ENCODE measurements at places on chromosomes 6 and 20.

- no peak for DNase-seq
These were observed 256.7 kb upstream of the TCF21 start for GRCh38 chr6:133632206-133632605.

GRCh38 chr6:56065408-56065807, 182.0 kb downstream of the COL21A1 start:
- DNase-seq = no peak

DNA sequence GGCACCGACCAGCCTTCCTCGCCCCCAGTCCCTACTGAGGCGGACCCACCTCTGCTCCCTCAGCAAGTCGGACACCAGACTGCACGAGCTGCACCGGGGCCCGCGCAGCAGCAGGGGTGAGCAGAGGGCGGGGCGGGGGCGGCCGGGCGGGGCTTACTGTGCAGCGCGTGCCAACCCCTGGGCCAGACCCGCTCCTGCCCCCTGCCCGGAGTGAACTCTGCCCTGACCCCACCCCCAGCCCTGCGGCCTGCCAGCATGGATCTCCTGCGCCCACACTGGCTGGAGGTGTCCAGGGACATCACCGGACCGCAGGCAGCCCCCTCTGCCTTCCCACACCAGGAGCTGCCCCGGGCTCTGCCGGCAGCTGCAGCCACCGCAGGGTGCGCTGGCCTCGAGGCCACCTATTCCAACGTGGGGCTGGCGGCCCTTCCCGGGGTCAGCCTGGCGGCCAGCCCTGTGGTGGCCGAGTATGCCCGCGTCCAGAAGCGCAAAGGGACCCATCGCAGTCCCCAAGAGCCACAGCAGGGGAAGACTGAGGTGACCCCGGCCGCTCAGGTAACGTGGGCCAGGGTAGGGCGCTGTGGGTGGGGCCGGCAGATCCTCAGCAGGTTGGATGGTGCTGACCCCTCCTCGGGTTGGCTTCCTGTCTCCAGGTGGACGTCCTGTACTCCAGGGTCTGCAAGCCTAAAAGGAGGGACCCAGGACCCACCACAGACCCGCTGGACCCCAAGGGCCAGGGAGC, 1.5 kb upstream of the SLC2A4RG start:
- DNase-seq = no peak

DNA sequence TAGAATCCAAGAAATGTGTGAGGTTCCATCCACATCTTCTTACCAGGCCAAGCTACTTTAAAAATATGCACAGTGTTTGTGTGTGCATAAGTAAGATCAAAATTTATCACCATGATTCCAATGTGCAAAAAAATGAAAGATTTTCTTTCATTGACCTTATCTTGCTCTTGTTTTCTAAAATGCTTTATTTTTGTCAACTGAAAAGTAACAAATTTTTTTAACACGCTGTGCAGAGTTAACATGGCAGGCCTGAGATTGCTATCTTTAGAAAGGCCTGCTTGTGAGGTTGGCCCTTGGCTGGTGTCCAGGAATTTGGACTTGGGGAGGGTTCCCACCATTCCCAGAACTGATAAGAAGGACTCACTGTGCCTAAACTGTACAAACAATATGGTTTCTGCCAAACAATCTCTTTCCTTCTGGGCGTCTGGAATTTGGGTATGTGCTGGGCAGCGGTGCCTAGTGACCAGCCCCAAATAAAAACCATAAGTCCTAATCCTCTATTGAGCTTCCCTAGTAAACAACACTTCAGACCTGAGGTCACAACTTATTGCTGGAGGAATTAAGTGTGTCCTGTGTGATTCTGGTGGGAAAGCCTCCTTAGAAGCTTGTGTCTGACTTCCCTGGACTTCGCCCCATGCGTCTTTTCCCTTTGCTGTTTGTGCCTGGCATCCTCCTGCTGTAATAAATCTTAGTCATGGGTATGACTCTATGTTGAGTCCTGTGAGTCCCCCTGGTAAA, 19.8 kb upstream of the MYLIP start:
- no peak for DNase-seq

- no peak for DNase-seq
These were observed 194.1 kb downstream of the ARID1B start for GRCh38 chr6:156971153-156971885.

- peak; percentile 47 for DNase-seq
These were observed 2.9 kb downstream of the EEF1A2 start for GRCh38 chr20:63495741-63496595.

- DNase-seq = peak; percentile 15
These were observed 75.7 kb downstream of the SYNJ2 start for GRCh38 chr6:158057213-158057987.

- DNase-seq = no peak
These were observed 15.1 kb downstream of the GSTA1 start for GRCh38 chr6:52788478-52788877.

DNA sequence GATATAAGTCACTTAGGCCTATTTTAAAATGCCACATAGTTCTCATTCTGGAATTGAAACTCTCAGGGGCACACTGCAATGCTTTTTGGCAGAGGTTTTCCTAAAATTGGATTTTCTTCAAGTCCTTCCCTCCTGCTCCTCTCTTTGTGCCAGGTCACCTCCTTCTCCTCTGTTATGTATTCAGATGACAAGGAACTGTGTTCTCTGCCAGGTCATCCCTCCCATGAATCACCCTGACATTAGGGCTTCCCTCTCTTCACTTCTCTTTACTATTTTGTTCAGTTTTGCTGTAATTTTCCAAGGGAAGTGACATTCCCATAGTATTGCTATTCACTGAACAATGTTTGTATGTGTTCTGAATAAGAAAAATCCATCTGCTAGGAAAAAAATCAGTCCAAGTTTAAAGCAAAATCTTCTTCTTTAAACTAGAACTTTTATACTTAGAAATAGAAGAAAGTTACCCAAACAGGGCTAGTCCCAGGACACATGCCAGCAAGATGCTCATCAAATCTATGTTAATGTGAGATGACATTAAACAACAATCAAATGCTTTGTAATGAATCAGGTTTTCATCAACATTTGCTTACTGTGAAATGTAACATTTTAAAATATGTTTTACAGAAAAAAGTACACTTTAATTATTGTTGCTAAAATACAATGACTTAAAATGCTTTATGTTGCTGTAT, 461.1 kb downstream of the MMUT start:
- DNase-seq = no peak

GRCh38 chr6:21891080-21891479, 297.5 kb downstream of the SOX4 start:
- DNase-seq = no peak

DNA sequence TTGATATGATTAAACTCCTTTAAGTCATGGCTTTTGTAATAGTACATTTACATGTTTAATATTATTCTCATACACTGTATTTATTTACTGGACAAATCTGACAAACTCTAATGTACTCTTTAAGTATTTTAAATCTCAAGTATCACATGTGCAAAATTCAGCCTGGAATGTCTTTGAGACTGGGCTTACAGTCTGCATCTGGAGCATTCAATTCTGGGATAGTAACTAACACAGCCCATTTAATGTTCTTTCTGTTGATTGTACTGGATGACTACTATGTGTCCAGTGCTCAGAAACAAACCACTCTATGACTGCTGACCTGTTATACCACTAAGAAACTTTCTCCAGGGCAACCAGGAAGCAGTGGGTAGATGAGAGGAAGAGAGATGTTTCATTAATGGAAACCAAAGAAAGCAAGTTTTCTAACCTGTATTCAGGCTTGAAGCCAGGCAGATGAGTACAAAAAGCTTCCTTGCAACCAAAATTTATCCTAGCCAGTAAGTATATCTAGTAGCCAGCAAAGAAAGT, 26.8 kb downstream of the FBXL4 start:
- DNase-seq = no peak

DNA sequence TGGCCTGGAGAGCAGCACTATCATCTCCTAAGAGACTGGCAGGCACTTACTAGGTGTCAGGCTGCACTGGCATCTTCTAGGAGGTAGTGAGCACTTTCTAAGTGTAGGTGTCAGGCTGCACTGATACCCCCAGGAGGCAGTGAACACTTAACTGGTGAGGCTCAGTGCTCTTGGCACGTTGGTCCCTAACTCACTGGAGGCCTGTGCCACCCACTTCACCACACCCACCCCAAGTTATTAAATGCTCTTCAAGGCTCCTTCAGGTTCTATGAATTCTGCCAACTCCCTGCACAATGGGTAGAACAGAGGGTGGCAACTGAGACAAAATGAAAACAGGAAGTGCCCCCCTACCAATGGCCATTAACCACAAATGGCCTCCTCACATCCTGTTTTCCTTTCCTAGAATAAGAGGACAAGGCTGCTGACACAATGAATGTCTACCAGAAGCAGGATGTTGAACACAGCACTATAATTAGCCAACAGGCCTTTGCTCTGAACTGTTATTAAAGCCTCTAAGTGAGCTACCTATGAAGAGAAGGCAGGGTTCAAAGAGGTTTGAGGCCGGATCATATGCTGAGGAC, 29.4 kb downstream of the NCOA5 start:
- no peak for DNase-seq

DNA sequence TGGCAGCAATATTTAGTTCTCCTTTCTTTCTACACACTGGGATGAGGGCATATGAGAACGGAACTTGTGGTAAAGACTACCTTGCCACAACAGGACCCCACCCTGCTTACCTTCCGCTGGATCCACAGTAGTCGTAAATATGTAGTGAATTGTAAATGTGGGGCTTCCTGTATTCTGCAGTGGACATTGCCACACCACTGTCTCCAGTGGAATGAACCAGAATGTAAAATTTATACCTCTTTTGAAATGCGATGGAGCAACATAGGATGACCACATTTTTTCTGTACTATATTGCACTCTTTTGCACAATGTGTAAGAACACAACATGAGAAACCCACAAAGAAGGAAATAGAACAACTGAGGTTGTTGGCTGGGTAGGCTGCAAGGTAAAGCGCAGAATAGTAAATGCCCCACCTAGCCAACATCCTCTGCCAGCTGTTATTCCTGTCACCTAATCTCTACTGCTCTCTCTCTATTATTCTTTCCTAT, 16.1 kb upstream of the RIPOR2 start:
- DNase-seq = no peak

GRCh38 chr6:30283761-30284160, 43.0 kb upstream of the TRIM39 start:
- no peak for DNase-seq

- no peak for DNase-seq
These were observed 74.4 kb downstream of the ARHGAP18 start for GRCh38 chr6:129635396-129636130.

DNA sequence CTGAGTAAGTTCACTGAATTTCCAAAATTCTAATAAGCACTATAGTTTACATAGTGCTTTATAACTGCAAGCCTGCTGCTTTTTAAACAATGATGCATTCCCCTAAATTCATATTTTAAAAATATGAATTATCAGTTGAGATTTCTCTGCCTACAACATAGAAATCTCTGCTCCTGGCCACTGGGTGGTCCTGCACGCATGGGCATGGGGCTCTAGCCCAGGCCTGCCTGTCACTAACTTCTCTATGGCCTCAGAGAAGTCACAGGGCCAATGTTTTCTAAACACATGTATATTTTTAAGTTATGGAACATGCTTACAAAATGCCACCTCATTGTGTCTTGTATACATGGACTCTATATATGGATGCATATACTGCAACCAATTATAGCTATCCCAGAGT, 211.0 kb downstream of the FOXC1 start:
- DNase-seq = no peak

- DNase-seq = no peak
These were observed 60.2 kb downstream of the UNC5CL start for GRCh38 chr6:40978687-40979289.

GRCh38 chr6:85537055-85537494, 56.6 kb downstream of the SNX14 start:
- no peak for DNase-seq

- no peak for DNase-seq
These were observed 141.3 kb downstream of the PRL start for GRCh38 chr6:22155551-22155950.

DNA sequence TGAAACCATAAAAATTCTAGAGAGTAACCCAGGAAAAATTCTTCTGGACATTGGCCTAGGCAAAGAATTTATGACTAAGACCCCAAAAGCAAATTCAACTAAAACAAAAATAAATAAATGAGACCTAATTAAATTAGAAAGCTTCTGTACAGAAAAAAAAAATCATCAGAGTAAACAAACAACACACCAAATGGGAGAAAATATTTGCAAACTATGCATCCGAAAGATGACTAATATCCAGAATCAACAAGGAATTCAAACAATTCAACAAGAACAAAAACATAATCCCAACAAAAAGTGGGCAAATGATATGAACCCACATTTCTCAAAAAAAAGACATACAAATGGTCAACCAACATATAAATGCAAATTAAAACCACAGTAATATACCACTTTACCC, 242.6 kb upstream of the CDYL start:
- no peak for DNase-seq

- no peak for DNase-seq
These were observed 11.7 kb upstream of the HLA-DQB2 start for GRCh38 chr6:32775071-32775470.

- no peak for DNase-seq
These were observed 73.8 kb downstream of the EYA4 start for GRCh38 chr6:133314947-133315346.

DNA sequence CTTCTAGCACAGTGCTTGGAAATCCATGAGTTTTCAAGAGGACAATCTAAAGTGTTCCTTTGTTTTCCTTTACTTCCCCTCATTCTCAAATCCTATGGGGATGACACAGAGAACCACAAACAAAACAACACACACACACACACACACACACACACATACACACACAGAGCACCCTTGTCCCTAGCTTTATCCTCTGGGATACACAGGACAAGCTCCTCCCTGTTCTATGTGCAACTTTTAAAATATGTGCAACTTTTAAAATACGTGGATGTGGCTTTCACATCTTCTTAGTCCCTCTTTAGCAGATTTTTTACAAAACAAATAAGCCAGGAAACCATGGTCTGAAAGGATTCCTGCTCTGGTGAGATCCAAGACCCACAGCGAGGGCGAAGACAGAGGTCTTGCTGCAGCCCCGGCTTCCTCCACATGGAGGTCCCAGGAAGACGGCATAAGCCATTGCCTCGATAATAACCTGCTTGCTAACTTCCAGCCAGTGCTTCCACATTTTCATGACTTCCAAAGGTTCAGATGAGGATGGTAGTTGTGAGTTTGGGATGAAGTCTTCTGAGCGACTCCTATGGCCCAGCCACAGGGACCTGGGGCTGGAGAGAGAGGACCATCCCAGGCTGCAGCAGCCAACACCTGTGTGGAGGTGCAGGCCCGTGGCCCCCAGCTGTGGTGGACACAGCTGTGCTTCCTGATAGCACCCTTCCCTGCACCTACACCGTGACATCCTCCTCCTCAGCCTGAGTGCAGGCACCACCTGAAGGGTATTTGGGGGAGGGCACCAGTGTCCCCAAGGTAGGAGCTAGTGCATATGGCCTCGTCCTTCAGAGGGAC, 62.8 kb upstream of the CD93 start:
- DNase-seq = no peak

DNA sequence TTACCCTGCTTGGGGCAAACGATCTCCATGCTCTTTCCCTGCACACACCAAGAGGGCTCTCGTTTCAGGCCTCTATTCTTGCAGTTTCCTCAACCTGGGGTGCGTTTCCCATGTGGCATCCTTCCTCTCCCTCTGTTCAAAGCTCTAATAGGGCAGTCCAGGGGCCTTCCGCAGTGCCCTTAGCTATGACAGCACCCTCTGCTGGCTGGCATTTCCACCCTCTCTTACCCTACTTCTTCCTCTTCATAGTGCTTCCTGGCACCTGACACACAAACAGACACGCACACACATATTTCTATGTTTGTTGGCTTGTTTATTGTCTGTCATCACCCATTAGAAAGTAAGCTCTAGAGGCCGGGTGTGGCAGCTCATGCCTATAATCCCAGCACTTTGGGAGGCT, 294.0 kb downstream of the CLIC5 start:
- DNase-seq = no peak

- no peak for DNase-seq
These were observed 41.6 kb upstream of the TMEM244 start for GRCh38 chr6:129902681-129903080.
